Nephron progenitor cell (in vitro differentiated cells): ENCODE measurements at places on chromosomes 5 and 9.

DNA sequence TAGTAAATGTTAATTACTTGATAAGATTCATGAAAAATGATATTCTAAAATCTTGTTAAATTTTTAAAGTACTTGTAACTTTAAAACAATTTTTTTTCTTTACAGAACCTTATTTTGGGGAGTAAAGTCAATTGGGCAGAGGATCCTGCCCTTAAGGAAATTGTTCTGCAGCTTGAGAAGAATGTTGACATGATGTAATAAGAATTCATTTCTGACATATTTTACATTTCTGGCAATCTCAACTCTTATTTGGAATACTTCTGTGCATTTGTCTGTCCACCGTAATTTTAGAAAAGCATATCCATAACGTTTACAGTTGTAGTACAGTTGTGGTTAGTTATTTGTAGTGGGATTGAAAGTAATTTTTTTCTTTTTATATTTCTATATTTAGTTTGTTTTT lies 20.2 kb downstream of the CENPH start:
- no peak for DNase-seq

GRCh38 chr5:60483050-60483449 lies 216.9 kb downstream of the DEPDC1B start:
- no peak for DNase-seq

DNA sequence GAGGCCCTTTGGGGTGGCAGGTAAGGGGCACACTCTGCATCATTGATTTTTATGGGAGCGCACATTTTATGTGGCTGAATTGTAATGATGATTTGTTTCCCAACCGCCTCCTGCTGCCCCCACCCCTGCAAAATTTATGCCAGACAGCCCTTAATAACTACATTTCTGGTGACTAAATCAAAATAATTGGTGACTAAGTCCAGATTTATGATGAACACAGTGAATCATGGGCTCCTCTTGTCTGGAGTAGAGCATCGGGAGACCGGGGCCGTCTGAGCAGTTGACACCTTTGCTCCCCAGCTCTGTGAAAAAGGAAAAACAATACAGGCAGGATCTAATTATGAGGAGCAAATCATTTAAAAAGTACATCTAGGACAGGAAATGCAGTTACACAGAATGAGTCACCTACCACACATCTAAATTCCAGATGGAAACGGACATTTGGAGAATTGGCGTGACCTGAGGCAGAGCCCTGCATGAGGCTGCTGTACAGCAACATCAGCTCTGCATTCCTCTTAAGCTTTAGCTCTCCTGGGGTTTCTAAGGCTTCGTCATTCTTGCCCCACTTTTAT lies 58.9 kb downstream of the DOCK2 start:
- DNase-seq = no peak

DNA sequence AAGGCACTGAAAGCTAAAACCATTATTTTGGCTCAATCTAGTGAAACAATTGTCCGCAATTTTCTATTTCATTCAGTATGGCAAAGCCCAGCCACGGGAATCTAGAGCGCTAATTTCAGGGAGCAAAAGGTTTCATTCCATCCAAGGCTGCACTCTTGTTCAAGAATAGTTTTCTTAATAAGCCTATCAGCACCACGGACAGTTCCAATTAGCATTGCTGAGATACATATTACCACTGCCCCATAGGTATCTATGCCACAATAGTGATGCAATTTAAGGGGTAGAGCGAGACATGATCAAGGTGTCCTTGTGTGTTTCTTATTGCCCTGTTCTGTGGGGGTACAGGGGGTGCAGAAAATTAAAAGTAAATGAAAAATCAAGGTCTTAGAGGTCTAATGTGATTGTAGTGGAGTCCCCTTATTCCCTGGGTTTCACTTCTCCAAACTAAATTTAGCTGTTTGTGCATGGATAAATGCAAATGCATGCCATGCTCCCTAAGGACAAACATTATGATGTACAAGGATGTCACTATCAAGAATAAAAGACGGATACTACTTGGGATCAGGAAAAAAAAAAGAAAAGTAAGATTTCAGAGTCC lies 45.5 kb downstream of the SPOCK1 start:
- peak; percentile 52 for DNase-seq

- no peak for DNase-seq
These were observed 175.2 kb downstream of the FBXL17 start for GRCh38 chr5:108206707-108207106.

GRCh38 chr9:111601237-111602018 lies 2.0 kb upstream of the PTGR1 start:
- DNase-seq = no peak
